Fibroblast of upper back skin (primary cell): ENCODE measurements at places on chromosomes 4 and X.
A peak's percentile ranks its signal among the peaks of the same experiment; 100 is the strongest.

DNA sequence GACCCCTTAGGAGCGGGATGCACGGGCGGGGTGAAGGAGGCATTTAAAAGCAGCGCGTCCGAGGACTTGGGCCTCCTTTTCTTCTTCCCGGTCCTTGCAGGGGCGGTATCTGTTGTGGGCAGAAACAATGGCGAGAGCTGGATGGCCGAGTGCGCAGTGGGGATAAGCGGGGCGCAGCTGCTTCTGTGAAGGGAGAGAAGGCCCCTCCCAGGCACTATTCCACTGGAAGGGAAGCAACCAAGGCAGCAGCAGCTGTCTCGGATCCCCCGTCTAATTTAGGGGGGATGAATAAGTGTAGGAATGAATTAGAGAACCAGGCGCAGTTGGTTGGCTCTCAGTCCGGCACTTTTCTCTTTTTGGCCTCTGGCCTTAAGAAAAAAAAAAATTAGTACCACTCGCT lies 995 bp downstream of the SMARCA5 start:
- DNase-seq: peak; percentile 44

GRCh38 chrX:28487818-28488217 lies 99.4 kb upstream of the IL1RAPL1 start:
- no peak for DNase-seq

DNA sequence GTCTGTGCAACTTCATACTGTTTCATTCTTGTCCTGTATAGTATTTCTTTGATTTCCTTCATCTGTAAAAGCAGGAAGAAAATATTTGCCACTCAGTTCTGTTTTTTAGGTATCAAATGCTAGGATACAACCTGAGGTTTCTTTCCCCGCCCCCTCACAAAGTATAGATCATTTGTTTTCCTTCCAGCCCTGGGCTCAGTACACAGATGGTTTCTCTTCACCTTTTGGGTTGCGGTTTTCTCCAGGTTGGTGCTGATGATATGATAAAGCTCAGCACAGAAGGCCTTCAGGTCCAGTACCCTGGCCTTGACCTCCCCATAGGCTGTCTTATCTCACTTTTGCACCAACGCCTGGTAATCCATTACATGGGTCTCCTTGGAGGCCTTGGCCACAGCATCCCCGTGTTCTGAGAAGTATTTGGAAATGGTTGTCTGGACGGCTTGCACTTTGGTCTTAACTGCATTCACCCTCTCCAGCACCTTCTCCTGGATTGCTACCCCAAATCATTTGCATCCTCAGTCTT lies 35.2 kb downstream of the PTTG2 start:
- DNase-seq: no peak

- DNase-seq: no peak
Observed at GRCh38 chr4:186787536-186787935, 63.9 kb upstream of the FAT1 start.

- no peak for DNase-seq
Observed at GRCh38 chr4:166146806-166147540, 273.9 kb downstream of the TLL1 start.

DNA sequence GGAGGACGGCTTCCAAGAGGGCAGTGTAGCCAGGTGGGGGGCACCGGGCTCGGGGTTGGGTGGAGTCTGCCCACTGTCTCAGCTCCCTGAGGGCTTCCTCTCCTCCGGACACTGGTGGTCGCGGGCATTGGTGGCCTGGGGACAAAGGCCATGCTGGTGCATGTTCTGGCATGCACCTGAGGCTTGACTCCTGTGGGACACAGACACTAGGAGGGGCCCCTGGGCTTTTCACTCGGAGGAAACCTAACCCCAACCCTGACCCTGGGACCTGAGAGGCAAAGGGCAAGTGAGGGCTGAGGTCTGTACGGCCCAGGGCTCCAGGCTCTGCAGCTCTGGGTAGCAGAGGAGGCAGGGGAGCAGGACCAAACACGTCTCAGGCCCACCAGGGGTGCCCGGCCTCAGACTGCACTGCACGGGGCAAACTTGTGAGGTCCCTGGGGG lies 22.3 kb upstream of the FGFR3 start:
- no peak for DNase-seq

DNA sequence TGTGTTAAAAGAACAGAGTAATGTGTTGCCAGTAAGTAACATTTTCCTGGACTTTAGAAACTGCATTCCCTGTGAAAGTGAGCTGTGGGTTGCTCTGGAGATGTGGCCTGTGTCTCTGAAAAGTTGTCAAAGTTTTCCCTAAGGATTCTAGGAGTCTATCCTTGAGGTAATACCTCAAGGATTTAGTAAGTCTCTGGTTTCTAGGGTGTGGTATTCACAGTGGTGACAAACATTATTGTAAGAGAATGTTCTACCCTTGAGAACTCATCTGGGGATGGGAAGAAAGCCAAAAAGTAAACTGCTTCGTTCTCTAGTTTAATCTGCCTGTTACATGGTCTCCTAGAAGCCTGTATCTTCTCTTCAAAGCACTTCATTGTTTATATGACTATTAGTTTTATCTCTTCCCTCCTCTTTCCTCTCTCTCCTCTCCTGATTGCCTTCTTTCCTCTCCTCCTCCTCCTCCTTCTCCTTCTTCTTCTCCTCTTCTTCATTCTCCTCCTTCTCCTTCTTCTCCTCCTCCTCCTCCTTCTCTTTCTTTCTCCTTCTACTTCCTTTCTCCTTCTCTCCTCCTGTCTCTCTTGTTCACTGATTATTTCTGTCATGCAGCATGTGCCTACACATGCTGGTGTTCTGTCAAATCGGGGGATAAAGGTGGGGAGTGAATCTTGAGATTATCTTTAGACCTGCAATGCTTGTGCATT lies 321.3 kb downstream of the PTTG2 start:
- DNase-seq: peak; percentile 56

DNA sequence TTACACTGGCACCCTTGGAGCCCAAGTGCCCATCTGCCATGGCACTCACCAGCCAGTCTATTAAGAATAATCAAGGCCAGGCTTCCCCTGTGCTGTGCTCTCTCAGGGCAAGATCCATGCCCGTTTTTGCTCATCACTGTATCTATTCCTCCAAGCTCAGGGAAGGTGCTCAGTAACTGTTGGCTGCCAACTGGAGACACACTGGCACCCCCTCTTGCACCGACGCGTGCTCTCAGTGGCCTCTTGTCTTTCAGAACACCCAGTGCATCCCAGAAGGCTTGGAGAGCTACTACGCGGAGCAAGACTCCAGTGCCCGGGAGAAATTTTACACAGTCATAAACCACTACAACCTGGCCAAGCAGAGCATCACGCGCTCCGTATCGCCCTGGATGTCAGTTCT lies 30.1 kb downstream of the NSG1 start:
- no peak for DNase-seq

DNA sequence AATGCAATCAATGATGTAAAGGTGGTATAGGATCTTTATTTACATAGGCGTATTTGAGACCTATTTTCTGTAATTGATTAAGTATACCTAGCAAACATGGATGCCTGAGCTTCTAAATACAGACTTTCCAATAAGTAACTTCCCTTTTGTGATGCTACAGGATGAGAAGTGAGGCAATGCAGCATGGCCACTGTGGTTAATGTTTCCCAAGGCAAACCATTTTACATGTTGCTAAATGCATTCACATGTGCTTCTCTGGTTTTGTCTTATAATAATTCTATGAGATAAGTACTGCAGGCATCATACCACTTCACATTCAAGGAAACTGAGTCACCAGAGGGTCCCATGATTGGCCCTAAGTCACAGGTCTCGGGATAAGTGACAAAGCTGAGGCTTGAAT lies 35.7 kb upstream of the NKX3-2 start:
- no peak for DNase-seq

DNA sequence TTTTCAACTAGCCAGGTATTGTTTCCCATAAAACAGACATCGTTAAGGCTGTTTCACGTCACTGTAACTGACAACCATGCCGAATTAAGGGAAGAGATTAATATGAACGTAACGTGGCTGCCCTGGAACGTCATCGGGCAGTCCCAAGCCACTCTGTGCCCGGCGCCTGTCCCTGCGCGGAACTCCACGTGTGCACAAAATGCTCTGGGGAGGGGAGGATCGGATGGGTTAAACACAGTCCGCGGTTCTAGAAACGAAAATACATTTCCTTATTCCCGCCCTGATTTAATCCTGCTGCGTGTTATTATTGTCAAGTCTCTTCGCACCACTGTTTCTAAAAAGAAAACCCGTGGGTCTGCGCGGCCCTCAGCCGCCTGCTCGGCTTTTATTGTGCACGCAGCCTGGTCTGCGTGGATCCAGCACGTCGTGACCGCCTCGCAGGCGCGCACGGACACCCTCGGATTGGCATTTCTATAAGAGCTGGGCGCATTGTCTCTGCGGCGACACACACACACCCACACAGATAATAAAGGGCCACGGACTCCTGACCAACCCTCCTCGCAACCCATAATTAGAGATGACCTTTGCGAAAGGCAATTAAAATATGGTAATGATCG lies 69.6 kb upstream of the BCOR start:
- DNase-seq: no peak

GRCh38 chr4:108972613-108973283 lies 209.9 kb upstream of the ETNPPL start:
- DNase-seq: no peak

DNA sequence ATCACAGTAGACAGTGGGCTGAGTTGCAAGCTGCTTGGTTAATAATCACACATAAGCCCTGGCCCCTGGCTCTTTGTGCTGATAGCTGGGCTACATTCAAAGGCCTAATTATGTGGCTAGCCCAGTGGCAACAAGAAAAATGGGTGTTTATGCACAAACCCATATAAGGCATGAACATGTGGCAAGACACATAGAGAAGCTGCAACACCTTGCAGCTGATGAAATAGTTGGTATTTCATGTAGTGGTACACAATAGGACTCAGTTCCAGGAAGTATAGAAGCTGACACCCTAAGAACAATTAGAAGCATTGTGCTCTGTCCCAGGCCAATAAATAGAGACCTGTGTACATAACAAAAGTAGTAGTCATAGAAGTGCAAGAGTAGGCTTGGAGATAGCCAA lies 14.6 kb upstream of the ZNF630 start:
- no peak for DNase-seq

DNA sequence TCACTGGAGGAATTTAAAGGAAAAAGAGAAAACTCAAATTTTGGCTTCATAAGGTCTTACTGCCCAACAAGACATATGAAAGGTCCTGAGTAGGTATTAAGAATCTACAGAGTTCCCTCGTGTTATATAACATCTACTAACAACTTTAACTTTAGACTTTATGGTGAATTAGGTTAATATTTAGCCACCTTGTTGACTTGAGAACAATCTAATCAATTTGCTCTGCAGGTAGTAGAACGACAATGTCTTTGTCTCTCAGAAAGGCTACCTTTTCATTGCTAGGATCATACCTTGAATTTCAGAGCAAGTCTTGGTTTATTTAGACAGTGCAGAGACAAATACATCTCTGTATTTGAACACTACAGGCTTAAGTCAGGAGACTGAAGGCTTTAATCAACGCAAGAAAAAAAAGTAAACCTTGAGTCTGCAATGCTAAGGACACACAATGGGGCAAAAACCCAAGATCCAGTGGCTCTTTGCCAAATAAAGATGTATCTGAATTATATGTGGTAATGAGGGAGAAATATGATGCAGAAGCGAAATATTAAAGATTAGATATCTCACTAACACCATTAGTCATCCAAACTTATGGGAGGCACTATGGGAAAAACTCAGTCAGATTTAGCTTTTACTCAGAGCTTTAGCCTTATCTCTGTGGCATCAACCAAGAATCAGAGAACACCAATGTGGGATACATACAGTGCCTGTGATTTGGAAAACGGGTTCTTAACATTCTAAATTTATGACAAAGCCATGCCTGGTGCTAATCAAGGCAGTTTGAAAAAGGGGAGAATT lies 93.6 kb upstream of the FTHL17 start:
- DNase-seq: peak; percentile 8

GRCh38 chr4:17817027-17817426 lies 6.2 kb downstream of the NCAPG start:
- peak; percentile 76 for DNase-seq

GRCh38 chrX:26670521-26670920 lies 454.6 kb downstream of the MAGEB5 start:
- DNase-seq: no peak

- DNase-seq: no peak
Observed at GRCh38 chrX:12396584-12396983, 258.3 kb downstream of the FRMPD4 start.

- no peak for DNase-seq
Observed at GRCh38 chr4:128323401-128323800, 35.8 kb upstream of the PGRMC2 start.

DNA sequence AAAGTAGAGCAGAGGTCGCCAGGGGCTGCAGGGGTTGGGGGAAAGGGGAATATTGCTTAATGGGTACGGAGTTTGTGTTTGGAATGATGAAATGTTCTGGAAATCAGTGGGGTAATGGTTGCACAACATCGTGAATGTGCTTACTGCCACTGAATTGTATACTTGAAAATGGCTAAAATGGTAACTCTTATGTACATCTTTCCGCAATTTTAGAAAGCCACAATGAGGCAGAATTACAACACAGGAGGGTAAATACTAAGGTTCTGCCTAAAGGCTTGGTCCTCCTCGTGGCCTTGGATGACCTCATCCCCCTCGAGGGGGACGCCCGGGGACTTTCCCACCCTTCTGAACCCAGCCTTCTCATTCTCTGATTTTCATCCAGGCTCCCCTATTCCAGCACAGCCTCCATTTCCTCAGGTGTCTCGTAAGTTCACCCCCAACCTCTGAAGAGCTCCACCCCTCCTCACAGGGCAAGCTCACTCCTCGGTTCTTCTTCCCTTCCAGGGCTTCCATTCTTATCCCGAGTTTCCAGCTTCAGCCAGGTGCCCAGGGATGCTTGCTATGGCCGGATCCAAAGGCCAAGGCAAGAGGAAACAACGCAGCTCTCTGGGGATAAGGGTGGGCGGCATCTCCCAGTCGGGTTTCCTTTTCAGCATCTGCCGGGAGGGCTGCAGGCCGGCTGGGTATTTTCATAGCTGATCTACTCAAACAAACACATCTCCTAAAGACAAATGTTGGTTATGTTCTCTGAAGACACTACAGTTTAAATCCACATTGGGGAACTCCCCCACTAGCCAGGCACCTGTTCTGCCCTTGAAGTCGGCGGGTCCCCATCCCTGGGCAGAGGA lies 71.3 kb upstream of the ACSL1 start:
- DNase-seq: no peak

- peak; percentile 41 for DNase-seq
Observed at GRCh38 chr4:138576684-138577083, 334.5 kb upstream of the SLC7A11 start.

GRCh38 chrX:133590703-133591505 lies 175.6 kb upstream of the GPC4 start:
- DNase-seq: peak; percentile 24

DNA sequence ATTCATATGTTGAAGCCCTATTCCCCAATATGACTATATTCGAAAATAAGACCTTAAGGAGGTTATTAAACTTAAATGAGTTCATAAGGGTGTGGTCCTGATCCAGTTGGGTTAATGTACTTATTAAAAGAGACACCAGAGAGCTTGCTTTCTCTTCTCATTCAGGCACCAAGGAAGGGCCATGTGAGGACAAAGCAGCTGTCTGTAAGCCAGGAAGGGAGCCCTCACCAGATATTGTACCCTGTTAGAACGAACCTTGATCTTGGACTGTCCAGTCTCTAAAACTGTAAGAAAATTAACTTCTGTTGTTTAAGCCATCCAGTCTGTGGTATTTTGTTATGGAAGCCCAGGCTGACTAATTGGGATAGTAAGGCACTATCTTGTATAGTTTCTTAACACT lies 9.1 kb upstream of the YTHDC1 start:
- no peak for DNase-seq

- DNase-seq: peak; percentile 59
Observed at GRCh38 chr4:144906181-144906925, 191.6 kb downstream of the ANAPC10 start.

GRCh38 chrX:154512879-154513553 lies 3.0 kb downstream of the FAM3A start:
- DNase-seq: no peak
